Activated T-cell treated with anti-CD3 and anti-CD28 coated beads, Interleukin-2, amount 50 U/mL, for 24 hours (primary cell): ENCODE measurements at places on chromosomes 1 and 21.

DNA sequence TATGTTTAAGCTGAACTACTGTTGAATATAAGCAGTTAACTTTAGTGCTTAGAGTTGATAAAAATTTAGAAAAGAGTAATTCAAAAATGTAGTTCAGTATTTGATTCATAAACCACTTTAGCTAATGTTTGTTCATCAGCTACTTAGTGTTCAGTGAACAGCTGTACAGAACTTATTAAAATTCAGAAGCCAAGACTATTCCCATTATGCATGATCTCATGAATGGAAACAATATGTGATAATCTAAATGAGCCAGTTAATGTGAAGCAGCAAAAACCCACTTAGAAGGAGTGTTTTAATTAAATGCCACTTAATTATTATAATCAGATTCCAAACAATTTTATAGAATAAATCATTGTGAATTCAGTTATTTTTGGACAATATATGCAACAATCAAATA, 92.9 kb upstream of the NEGR1 start:
- no peak for DNase-seq

- no peak for DNase-seq
These were observed 42.9 kb downstream of the NFIA start for GRCh38 chr1:61125263-61125662.

DNA sequence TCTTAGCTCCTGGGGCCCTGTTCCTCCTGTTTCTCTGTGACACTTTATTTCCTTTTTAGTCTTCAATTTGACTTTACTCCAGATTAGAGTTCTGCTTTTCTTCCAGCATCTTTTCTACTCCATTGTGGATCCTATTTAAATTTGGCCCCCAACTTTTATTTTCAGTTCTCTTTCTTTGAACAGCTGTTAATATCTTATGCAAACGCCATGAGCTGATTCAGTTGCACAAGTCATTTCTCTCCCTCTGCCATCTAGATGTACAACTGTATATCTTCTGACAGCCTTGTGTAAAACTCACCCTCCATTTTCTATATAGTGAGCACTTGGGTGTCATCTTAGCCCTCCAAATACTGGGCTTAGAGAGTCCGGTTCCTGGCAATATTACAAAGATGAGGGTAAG, 42.2 kb downstream of the SPATA17 start:
- no peak for DNase-seq

GRCh38 chr1:187409341-187409740, 580.6 kb downstream of the PLA2G4A start:
- no peak for DNase-seq

DNA sequence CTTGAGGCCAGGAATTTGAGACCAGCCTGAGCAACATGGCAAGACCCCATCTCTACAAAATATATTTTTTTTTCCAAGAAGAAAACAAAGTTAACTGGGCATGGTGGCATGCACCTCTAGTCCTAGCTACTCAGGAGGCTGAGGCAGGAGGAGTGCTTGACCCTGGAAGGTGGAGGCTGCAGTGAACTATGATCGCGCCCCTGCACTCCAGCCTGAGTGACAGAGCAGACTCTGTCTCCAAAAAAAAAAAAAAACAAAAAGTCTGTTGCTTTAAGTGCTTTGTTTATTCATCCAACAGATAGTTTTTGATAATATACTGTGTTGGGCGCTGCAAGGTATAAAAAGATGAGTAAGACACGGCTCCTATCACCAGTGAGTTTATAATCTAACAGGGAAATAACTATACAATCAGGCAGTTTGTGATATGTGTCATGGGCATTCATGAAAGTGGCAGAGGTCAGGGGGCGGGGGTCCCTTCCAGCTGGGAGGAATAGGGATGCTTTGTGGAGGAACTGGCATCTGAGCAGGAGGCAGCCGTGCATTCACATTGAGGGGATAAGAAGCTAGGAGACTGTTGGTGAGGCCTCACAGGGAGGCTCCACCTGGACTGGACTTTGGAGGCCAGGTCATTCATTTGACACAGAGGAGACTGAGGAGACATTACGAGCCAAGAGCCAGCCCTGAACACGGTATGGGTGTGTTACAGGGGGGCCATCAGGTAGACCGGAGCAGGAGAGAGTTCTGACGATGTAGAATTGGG, 67.3 kb upstream of the ERRFI1 start:
- no peak for DNase-seq

GRCh38 chr1:224329484-224329841, 509 bp downstream of the NVL start:
- no peak for DNase-seq

- no peak for DNase-seq
These were observed 70.5 kb upstream of the GADD45A start for GRCh38 chr1:67614511-67614934.

DNA sequence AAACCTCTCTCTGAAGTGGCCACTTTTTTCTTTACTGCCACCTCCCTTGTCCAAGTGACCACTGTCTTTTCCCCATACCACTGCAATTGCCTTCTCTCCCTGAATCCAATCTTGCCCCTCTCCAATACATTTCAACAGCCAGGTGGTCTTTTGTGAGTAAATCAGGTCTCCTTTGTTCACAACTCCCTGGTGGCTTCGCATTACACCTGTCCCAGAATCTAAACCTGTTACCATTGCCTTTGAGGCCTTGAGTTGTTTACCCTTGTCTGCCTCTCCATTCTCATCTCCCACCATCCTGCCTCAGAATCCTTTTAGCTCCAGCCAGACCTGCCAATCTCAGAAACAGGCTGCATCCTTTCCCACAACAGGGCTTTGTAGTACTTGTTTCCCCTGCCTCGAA, 21.8 kb upstream of the DYNLT5 start:
- no peak for DNase-seq

GRCh38 chr1:12296623-12297022, 66.8 kb downstream of the VPS13D start:
- no peak for DNase-seq

GRCh38 chr1:182549811-182550210, 39.2 kb downstream of the RNASEL start:
- DNase-seq, result no peak

- DNase-seq, result peak; percentile 55
These were observed 52.7 kb downstream of the AGPAT3 start for GRCh38 chr21:43917515-43918384.
